ENCODE measurements at places on chromosomes 3 and 15.
A peak's percentile ranks its signal among the peaks of the same experiment; 100 is the strongest.

DNA sequence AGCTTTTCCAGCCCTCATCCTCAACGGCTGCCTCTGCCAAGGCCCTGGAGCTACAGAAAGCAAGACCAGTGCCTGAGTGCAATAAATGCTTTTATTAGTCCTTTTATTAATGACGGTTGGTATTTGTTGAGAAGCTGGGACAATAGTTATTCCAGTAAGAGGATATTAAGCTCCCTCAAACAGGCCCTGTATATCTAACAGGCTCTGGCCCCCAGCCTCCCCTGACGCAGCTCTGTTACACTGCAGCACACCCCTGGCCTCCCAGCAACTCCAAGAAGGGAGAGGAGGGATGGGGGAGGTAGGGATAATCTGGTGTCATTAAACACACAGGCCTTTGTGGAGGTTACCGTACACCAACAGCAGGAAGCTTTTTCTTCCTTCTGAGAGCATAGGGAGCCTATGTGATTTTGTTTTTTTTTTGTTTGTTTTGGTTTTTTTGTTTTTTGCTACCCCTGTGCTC lies 30.8 kb upstream of the MAGEF1 start:
- no peak for DNase-seq

DNA sequence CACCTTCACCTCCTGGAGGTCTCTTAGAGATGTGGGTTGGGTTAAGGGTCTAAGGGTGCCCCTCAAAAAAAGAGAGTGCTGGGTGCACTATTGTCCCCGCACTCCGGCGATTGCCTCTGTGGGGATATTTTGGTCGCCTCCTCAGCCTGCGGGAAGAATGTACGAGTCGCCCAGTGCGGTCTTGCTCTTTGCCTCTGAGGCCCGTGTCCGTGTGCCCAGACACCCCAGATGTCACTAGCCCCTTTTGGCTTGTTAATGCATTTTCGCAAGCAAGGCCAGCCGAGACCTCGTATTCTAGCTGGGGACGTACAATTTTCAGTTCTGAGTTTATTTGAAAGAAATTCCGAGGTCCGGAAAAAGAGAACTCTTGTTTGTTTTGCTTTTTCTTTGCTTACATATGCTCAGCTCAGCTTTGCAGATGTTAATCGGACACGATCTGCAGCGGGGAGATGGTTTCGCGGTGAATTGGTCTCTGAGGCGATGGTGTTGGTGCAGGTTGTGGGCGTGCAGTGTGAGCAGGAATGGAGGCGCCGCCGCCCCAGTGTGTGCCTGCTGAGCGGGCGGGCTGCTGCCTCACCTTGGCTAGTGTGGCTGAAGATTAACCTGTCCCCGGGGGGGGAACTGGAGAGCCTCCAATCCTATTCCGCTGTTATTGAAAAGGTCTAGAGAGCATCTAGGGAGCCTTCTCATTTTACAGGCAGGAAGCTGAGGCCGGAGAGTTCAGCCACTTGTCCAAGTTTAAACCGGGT lies 1.4 kb downstream of the ST6GAL1 start:
- peak; percentile 45 for DNase-seq

- no peak for DNase-seq
Observed at GRCh38 chr15:23645371-23646164, 2.1 kb downstream of the MAGEL2 start.

DNA sequence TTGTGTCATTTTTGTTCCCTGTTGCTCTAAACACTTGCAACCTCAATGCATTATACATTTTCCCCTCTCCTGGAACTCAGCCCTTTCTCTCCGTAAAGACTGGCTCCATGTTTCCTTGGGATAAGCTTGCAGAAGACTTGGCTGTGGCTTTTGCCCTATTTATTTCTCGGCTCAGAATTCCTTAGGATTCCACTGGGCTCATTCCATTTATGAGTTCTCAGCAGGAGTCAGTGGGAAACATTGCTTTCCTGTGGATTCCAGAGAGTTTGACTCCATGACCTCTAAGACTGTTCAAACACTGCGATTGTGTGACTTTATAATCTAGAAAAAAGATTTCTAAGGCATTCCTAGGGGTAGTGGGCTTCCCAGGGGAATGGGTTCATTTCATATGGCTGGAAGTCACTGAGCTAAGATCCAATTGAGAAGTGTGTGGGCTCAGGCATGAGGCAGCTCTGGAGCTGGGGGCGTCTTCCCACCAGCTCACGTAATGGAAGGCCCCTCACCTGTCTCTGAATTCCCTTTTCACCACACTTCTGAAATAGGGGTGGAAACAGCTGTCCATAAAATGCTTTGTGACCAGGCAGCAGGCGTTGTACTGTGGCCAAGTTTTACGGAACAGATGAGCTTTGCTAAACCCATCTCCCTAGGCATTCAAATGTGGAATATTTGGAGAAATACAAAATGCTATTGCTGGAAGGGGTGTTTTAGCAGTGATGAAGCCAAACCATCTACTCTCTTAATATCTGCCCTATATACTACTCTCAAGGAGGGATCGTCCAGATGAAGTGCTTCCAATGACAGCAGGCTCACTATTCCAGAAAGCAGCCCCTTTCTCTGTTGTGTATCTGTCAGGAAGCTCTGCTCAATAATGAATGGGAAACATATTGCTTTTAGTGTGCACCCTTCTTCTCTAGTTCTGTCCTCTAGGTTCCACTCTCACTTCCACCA lies 91.8 kb upstream of the BCL6 start:
- no peak for DNase-seq

GRCh38 chr3:117611211-117611610 lies 901.6 kb downstream of the TUSC7 start:
- no peak for DNase-seq
